ENCODE measurements at places on chromosomes 13 and 19.

- no peak for DNase-seq
Measured at GRCh38 chr19:18204394-18205199, 755 bp upstream of the RAB3A start.

- no peak for DNase-seq
Measured at GRCh38 chr13:42524487-42525034, 49.4 kb upstream of the TNFSF11 start.

- no peak for DNase-seq
Measured at GRCh38 chr13:78595495-78596398, 7.6 kb downstream of the POU4F1 start.

- DNase-seq = no peak
Measured at GRCh38 chr13:33868343-33868994, 50.5 kb downstream of the RFC3 start.

GRCh38 chr13:102678339-102679107 lies 16.3 kb downstream of the METTL21C start:
- DNase-seq = no peak
